Nucleus accumbens (tissue), 56 donors: ENCODE measurements at places on chromosomes 1 and 21.

DNA sequence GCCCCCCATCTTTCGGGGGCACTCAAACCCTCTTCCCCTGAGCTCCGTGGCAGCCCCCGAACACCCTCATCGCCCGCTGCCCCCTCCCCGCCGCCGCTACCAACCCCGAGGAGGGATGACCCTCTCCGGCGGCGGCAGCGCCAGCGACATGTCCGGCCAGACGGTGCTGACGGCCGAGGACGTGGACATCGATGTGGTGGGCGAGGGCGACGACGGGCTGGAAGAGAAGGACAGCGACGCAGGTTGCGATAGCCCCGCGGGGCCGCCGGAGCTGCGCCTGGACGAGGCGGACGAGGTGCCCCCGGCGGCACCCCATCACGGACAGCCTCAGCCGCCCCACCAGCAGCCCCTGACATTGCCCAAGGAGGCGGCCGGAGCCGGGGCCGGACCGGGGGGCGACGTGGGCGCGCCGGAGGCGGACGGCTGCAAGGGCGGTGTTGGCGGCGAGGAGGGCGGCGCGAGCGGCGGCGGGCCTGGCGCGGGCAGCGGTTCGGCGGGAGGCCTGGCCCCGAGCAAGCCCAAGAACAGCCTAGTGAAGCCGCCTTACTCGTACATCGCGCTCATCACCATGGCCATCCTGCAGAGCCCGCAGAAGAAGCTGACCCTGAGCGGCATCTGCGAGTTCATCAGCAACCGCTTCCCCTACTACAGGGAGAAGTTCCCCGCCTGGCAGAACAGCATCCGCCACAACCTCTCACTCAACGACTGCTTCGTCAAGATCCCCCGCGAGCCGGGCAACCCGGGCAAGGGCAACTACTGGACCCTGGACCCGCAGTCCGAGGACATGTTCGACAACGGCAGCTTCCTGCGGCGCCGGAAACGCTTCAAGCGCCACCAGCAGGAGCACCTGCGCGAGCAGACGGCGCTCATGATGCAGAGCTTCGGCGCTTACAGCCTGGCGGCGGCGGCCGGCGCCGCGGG, 837 bp downstream of the FOXD3 start:
- no peak for DNase-seq

DNA sequence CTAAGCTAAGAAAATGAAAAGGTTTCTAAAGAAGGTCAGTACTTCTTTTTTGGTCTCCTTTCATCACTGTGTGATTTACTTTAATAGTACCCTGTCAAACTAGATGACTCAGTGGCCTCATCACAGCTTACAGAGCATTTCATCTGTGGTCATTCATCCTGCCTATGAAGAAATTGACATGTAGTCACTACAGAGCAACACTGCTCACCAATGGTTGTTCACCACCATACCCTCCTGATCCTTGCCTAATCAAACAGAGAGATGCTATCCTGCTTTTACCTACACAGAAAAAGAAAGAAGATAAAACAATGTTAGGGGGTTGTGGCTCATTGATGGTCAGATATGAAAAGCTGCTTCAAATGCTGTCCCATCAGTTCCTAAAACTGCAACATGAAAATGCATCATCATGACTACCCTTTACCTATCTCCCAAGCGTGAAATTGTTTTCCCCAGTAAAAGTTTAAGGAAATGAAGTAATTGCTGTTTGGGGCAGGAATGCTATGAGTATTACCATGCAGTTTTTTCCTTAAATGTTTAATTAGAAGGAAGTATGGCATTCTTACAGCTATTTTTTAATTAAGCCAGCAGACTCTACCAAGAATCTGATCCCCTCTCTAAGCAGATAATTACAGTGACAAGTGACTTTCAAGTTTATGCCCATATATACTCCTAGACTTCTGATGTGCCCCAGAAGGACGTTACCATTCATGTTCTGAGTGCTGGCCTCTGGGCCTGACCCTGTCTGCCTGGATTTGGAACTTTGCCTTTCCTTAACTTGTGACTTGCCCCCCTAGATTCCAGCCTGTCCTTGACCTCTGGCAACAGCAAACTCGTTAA, 46.1 kb upstream of the FBXO28 start:
- no peak for DNase-seq

- DNase-seq: no peak
Observed at GRCh38 chr1:117672756-117673155, 66.9 kb downstream of the TENT5C start.

DNA sequence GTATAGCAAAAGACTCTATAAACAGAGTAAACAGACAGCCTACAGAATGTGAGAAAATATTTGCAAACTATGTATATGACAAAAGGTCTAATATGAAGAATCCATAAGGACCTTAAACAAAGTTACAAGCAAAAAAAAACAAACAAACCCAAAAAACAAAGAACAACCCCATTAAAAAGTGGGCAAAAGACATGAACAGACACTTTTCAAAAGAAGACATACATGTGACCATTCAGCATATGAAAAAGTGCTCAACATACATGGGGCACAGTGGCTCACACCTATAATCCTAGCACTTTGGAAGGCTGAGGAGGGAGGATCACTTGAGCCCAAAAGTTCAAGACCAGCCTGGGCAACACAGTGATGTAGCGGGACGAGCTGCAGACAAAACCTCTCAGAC, 17.9 kb upstream of the OR2B11 start:
- DNase-seq: no peak

- DNase-seq: no peak
Observed at GRCh38 chr1:232510367-232511110, 119.4 kb downstream of the SIPA1L2 start.

DNA sequence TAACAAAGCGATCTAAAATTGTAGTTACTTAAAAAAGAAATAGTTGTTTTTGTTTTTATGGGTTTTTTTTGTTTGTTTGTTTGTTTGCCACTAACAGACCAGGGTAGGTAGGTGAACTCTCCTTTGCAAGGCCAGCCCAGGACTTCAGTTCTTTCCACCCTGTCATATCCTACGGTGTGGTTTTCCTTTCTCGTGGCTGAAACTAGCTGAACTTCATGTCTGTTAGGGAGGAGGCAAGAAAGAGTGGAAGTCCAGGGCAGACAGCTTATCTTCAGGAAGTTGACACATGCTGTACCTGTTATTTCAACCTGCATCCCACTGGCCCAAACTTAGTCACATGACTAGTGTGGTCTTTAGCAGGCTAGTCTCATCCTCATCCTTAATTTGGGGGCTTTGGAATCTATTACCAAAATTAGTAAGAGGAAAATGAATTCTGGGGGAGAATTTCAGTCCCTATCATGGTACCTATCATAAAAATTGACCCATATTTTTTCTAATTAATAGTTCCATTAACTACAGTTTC, 62.9 kb upstream of the LRRC7 start:
- DNase-seq: no peak

DNA sequence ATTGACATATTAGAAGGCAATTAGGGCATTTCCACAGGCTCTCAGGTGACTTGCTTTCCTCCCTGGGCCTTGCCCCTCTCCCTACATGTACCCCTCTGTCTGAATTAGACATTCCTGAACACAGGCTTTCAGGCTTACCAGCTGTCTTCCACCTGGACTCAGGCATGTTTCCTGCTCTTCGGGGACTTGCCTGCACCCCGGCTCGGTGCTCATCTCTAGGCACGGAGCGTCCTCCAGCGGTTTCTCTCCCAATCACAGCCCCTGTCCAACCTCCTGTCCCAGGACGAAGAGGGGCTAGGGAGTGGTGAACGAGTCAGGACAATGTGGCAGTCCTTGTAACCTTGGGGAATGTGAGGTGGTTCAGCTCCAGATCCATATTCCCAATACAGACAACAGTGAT, 4.2 kb downstream of the PROK1 start:
- DNase-seq: no peak

DNA sequence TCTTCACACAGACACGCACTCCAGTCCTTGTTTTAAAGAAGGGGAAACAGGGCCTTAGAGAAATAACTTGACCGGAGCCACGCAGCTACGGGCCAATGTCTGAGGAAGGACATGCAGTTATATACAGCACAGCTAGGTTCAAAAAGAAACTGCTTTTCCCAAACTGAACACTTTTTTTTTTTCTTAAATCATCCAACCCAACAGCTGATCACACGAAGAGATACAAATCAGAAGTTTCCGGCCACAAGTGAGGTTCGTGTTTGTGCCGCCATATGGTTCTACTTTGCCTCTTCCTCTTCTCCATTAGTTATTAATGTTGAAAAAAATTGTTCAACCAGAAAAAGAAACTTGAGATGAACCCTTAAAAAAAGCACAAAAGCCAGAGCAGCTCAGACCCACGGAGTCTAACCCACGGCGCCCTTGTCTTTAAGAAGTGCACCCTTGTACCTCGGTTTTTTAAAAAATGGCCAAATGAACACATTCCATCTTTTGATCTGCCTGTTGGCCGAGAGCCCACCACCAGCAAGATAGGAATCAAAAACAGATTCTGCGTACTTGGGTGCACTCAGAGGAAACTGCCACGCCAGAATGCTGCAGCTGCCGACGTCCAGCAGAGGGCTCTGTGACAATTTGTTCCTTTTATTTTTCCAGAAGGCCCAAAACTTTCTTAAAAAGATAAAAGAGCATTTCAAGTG, 78.9 kb downstream of the SLC66A1 start:
- DNase-seq: no peak
